ENCODE measurements at places on chromosomes 12 and 14.

DNA sequence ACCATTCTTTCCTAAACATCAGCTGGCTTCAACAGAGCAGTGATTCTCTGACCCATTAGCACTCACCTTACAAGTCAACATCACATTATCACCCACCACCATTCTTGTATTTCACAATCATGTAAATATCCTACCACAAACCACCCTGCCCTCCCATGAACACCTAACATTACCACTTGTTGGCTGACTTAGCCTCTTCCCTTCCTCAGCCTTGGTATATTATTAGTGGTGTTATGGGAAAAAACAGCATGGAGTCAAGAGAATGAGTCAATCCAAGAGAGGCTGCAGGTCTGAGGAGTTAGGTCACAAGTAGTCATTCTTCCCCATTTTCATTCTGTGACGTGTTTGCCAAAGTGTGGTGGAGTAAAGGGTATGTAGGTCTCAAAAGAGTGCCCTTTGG, 22.3 kb upstream of the MGP start:
- DNase-seq, result no peak

GRCh38 chr12:50415899-50416479, 15.3 kb downstream of the LARP4 start:
- no peak for DNase-seq

GRCh38 chr12:108605000-108605689, 7.3 kb upstream of the TMEM119 start:
- DNase-seq, result no peak

- DNase-seq, result no peak
Measured at GRCh38 chr14:55707365-55707804, 127.4 kb downstream of the KTN1 start.

DNA sequence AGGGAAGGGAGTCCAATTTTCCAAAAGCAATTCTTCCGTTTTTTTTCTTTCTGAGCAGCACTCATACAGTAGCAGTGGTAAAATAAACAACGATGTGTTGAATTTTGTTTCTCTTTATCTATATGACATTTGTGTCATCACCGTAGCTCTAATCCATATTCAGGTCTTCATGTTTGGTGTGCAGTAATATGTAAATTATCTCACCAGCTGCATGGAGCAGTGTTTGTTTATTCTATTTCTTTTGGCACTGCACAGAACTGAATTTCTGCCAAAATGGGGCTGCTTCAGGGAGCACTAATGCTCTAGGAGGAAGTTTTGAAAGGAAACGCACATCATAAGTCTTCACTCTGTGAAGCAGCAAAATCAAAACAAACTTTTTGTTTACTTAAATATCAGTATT, 130.0 kb upstream of the NPAS3 start:
- DNase-seq, result no peak

DNA sequence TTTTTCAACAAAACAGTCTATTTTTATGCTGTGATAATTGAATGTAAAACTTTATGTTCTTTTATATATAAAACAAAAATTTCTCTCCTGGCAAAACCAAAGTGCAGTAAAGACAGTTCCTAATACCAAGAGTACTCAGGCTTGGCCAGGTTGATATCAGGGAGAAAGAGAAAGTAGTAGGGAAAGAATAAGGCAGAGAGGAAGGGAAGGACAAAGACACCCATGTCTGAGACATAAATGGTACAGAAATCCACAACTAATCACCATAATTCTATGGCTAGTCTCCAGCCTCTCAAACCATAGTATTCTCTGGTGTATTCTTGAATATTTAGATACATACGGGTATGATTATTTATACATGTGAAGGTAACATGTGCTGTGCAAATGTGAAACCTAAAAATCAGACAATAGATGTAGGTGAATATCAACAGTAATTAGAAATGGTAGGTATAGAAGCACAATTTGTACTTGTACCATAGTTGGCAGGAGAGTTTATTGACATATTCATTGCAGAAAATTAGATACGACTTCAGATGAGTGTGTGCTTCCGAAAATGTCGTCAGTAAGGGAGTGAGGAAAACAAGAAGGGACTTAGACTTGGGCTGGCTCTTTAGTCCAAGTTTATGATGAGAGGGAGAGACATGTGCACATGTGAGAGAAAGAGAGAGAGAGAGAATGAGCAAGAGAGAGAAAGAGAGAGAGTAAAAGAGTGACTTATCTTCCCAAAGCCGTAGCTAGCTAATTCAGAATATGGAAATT, 230.8 kb upstream of the NPAS3 start:
- DNase-seq, result no peak

- no peak for DNase-seq
Measured at GRCh38 chr14:103404032-103404918, 19.1 kb downstream of the MARK3 start.

- no peak for DNase-seq
Measured at GRCh38 chr14:67267576-67268328, 26.5 kb downstream of the PALS1 start.

DNA sequence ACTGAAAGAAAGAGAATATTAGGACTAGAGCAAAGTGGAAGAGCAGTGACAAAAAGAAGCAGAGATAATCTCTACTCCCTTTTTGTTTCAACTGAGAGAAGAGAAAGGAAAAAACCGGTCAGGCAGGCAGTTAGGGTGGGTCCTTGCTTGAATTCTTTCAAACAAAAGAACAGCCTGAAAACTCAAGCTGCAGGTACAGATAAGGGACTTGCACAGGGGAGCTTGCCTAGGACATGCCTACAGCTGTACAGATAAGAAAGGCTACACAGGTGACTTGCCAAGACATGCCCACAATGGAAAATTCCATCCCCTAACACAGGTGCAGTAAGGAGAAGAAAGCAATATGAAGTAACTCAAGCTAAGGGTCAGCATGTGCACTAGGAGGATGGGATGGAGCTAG, 532.2 kb upstream of the MIS18BP1 start:
- DNase-seq, result no peak

- no peak for DNase-seq
Measured at GRCh38 chr12:109663795-109664194, 49.8 kb upstream of the FAM222A start.

DNA sequence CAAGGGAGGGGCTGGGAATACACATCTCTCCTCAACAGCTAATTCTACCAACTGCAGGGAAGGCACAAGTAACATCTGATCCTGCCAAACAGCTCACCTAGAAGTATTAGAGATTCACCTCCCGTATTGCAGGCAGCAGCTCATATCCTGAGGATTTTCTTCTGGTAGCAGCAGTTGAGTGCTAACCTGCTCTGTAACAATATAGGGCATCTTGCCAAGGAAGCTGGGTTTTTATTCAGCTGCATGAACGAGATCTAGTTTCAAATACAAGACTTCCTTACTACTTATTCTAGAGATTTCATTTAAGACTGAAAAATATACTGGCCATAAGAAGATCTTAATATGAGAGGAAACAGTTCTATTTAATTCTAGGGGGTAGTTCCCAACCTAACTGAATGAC, 261.4 kb upstream of the USP15 start:
- DNase-seq, result no peak
